ENCODE measurements at places on chromosomes 3 and 15. TPM values are rescaled to one million over a fixed set of nuclear protein-coding genes. Genes with fewer than 3 reads are reported as not detected.

ADAM10 gene
- total RNA-seq: 144 TPM

GHSR gene
- total RNA-seq: not detected

ATOSA gene
- 30.6 TPM for total RNA-seq

SERF2 gene
- total RNA-seq: 621 TPM

LXN gene
- 13.6 TPM for total RNA-seq

DCLK3 gene
- under 0.01 TPM for total RNA-seq

EMC7 gene
- total RNA-seq: 25.1 TPM

VGLL3 gene
- 584 TPM for total RNA-seq

SERPINI1 gene
- 2.1 TPM for total RNA-seq

FAIM gene
- total RNA-seq: 10.1 TPM

RARB gene
- 25.8 TPM for total RNA-seq

ANKRD34C gene
- not detected for total RNA-seq

CDHR4 gene
- not detected for total RNA-seq

GMNC gene
- total RNA-seq: 0.12 TPM

OCA2 gene
- total RNA-seq: 0.12 TPM

CCR8 gene
- not detected for total RNA-seq

PLOD2 gene
- total RNA-seq: 169 TPM

LRRIQ4 gene
- total RNA-seq: 0.16 TPM

SMAD6 gene
- total RNA-seq: 19.3 TPM

WDR72 gene
- total RNA-seq: not detected
